ENCODE measurements at places on chromosomes 7 and 10. TPM values are rescaled to one million over a fixed set of nuclear protein-coding genes. Genes with fewer than 3 reads are reported as not detected.

DNA sequence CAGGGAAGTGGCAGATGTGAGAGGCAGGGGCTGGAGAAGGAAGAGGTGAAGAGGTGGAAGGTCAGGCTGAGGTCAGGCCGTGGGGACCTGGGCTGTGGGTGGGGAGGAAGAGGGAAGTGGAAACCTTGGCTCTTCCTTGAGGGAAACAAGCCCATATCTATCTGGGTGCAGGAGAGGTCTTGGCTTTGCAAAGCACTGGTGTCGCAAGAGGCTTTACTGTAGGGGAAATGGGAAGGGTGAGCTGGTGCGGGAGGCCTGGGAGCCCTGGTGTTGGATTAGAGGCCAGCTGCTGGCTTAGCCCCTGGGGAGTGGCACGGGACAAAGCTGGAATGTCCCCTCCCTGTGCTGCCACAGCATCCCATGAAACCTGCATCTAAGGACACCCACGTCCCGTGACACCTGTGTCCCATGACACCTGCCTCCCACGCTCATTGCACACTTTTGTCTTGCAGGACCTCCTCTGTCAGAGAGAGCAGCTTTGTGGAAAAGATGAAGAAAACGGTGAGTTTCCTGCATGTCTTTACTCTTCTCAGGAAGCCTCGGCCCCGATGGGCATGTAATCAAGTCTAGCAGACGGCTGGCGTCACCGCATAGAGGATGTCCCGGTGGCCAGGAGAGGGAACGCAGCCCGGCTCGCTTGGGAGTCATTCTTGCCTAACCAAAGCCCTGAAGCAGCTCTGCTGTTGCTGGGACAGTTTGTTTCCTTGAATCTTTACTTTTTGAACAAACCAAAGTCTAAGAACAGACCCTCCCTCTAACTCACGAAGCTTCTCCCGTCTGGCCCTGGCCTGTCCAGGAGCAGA lies 22.2 kb downstream of the TMEM120A start:
- DNase-seq = no peak

The ECD gene
- polyA plus RNA-seq = 21.6 TPM

- no peak for DNase-seq
Observed at GRCh38 chr10:124966008-124966407, 24.1 kb downstream of the ZRANB1 start.

GRCh38 chr10:117221156-117221711 lies 19.7 kb upstream of the SLC18A2 start:
- DNase-seq = peak; percentile 78

DNA sequence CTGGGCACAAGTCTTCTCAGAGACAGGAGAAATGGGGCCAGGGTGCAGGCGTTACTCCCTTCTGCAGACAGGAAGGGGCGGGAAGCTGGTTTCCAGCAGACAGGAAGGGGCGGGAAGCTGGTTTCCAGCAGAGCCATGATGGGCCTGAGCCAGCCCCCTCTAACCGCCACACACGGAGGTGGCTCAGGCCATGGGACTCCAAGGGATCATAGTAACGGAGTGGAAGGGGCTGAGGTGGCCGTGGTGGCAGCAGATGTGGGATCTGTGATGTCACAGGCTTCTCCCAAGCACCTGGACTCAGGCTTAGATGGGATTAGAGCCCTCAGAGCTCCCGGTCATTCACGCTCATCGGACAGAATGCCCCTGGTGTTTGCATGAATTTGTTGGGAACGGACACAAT lies 177.8 kb downstream of the USP6NL start:
- DNase-seq = no peak

GRCh38 chr10:988667-989545 lies 672 bp downstream of the GTPBP4 start:
- DNase-seq = no peak
